IPS DF 19.7 (cell line): ENCODE measurements at places on chromosomes 4 and X.

DNA sequence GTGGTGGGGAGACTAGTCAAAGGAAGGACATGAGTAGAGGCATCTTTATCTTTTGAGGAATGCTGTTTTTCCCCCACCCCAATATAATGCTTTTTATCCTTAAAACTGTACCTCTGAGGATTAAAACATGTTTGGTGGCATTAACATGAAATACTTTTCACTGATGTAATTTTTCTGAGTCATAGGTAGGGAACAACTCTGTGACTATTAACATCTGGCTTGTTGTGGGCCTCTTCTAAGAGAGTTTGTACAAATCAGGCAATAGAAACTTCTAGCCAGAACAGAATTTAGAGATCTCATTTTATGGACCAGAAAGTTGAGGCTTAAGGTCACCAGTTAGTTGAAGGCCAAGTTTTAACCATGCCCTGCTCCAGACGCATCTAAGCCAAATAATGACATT is 207.6 kb downstream of the SOX3 start:
- no peak for DNase-seq

GRCh38 chr4:182745237-182745636 is 171.9 kb downstream of the DCTD start:
- DNase-seq = no peak

DNA sequence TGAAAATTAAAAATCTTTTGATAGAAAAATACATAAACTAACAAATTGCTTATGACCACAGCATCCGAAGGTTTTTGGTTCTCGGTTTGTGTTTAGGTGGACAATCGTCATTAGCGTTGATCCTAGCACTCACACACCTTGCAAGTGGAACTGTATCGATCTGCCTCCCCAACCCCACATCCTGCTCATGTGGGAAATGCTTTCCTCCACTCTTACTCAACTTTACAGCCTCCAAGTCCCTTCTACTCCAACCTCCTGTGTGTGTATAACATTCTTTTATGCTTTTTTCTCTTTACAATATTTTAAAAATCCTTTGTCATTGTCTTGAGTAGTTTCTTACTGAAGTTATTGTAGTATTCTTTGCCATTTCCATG is 15.6 kb upstream of the TMEM131L start:
- DNase-seq = no peak

GRCh38 chr4:142110136-142110535 is 473.8 kb downstream of the IL15 start:
- DNase-seq = no peak

GRCh38 chr4:150976478-150977118 is 38.5 kb downstream of the LRBA start:
- DNase-seq = peak; percentile 42

DNA sequence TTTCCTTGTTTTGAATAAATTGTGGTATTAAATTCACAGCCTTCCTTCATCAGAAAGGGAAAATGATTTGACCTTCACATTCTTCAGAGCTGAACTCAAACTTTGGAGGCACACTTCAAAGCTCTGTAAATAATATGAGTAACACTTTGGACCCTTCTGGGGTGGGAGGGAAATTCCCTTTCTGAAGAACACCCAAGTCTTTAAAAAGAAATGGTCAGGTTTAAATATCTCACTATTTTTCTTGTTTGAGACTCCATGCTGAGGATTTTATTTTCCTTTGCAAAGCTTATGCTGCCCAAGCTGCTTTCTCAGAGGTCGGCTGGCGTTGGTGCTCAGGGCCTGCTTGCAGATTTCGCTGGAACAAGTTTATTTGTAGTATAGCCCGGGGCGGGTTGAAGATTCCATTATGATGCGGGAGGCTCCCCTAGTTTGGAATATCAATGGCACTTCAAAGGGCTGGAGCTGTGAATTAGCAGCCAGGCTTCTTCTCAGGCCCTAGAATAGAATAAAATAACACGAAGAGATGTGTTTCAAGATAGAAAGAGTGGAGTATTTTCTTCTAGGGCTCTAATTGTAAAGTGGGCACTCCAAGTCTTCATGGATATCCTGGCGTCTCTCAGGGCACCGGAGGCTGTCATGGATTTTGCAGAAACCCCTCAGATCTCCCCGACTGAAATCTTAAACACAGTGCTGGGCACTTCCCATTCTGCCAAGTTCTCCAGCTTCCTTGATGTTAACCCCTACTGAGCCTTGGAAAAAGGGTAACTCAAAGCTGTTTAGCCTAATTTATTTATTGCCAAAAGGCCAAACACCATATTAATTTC is 315.6 kb downstream of the GPAT3 start:
- DNase-seq = peak; percentile 59

- no peak for DNase-seq
Observed at GRCh38 chr4:51909236-51909703, 66.3 kb downstream of the DCUN1D4 start.

- DNase-seq = no peak
Observed at GRCh38 chr4:16450031-16450430, 223.8 kb upstream of the TAPT1 start.

DNA sequence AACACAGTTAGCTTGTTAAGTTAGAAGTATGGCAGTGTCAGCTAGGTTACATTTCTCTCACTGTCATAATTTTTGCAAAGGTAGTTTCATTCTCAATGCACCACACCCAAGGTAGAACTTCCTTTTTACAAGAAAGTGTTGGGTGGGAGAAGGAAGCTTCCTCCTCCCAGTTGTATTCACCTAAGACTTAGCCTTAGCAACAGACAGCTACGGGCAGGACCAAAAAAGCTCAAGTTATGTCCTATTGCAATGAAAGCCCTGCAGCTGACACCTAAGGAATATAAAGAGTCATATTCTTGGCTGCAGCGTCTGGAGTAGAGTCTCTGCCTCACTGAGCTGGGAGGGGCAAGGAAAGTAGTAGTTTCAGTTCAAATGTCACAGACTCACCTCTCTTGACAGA is 25.1 kb upstream of the PRDM8 start:
- no peak for DNase-seq

GRCh38 chrX:130091980-130092522 is 18.2 kb downstream of the ELF4 start:
- DNase-seq = no peak

DNA sequence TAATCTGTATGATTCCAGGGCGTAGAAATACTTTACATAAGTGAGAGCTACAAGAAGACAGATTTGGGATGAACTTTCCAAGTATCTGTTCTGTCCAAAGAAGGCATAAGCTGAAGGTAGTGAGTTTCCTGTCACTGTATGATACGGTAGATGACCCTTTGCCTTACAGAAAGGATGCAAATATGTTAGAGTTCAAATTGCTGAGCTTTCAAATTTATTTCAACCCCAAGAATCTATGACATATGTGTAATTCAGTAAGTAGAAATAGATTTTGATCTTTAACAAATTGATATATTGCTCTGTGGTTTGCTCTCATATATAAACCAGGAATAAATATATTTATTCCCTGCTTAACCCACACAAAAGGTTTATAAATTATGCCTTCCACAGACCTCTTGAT is 16.5 kb downstream of the DIPK2B start:
- DNase-seq = no peak

- no peak for DNase-seq
Observed at GRCh38 chr4:1203026-1203616, 30.7 kb upstream of the SPON2 start.

GRCh38 chr4:53721263-53721662 is 130.0 kb upstream of the LNX1 start:
- no peak for DNase-seq

DNA sequence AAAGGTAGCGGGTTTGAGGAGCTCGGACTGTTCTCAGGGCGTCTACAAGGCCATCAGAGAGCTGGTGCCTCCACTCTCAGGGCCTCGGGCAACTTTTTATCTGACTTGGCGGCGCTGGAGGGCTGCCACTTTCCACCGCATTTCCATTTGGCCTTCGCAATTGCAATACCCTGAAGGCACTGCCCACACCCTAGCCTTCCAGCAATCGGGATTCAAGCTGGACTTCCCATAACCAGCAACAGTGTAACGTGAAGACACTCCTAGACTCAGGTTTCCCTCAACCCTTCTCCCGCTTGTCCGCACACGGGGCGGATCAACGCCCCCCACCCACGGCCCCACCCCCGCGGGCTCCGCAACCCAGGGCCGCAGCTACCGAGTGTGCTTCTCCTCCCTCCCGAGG is 50.2 kb upstream of the BCOR start:
- no peak for DNase-seq

DNA sequence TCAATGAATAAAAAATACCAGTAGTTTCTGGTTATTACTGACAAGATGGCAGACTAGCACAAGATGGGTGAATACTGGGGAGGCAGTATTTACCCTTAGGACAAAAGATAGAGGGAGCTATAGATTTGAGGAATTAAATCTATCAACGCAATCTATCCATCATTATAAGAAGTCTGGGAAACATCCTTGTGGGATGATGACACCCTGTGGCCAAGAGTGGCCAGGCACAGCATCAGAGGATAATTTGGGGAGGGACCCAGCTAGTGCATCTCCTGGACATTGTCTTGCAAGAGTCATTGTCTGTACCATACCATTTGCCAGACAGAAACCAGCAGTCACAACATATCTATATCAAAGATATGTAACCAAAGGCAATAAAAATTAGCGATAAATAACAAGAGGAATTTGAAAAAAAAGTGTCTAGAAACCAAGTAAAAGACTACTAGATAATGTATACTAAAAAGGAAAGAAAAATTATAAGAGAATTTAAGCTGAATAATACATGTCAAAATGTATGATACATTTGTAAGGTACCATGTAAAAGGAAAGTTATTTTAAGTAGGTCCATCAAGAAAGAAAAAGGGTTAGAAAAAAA is 22.9 kb downstream of the KCTD8 start:
- DNase-seq = no peak

DNA sequence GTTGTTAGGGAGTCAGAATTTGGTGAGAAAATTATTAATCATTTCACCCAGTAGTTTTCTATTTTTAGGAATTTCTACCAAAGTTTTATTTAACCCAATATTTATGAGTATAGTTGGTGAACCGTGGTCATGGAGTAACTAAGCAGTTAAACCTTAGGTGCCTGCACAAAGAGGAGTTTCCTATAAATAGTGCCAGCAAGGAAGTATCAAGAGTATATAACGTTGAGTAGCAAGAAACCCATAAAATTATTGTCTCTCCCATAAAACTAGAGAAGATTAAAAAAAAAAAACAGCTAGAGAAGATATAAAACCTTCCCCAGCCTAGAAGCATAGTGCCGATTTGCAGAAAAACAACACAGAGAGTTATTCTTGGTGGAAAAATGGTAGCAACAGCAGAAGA is 158.9 kb downstream of the PRDM5 start:
- no peak for DNase-seq

DNA sequence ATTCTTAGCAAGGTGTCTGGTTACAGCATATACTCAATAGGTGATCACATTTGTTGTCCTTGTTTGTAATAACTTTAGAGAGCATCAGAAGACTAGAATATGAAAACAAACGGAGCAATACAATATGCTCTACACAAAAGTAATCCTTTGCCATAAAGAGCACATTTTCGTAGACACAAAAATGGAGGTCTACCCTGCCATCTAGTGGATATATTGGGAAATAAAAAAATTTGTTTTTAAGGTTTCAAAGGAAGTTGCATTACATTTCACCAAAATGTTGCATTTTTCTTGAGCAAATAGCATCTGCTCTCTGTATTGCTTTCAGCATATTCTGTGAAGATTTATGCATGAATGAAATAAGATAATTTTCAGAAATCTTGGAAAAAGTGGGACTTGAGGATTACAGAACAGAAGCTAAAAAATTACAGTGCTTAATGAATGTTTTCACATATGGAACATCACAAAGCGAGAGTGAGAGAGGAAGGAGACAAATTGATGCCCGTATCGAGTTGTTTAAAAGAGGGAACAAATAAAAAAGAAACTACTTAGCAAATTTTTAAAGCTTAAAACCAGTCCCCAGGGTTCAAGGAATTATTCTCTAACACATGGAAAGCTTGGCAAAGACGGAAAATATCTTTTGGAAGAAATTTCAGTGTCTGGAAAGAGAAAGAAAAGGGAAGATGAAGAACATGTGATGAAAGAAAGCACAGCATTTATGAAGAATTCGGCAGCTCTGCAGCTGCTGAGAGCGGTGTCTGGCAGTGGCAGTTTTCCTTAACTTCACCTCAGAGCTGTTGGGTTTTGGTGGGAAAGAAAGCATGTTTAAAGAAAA is 390.1 kb downstream of the ANKRD50 start:
- DNase-seq = no peak
